ENCODE measurements at places on chromosomes 16 and 17.

- DNase-seq, result no peak
Observed at GRCh38 chr16:58332997-58333700, 38.3 kb upstream of the PRSS54 start.

DNA sequence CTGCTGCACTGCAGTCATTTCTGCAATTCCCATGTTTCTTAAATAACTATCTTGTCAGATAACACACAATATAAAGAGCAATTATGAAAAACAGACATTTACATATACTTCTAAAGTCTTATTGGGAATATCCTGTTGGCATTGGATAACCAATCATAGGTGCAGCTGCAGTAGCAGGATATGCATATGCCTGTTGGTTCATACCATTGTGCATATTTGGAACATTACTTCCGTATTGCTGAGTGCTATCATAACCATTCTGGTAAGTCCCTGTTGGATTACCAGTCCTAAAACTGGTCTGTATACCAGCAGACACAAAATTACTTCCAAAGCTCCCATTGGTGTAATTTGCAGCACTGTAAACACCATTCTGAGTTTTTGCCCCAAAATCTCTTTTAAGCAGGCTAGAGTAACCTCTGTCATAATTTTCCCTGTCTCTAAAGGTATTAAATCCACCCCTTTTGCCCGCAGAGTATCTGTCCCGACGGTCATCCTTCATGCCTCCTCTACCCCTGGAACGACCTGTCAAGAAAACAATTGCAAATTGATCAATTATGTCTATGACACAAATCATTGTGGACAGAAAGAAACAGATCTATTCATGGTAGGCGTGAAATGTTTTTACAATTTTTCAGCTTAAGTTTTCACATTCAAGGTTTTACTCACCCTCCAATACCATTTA lies 3.1 kb upstream of the POLG2 start:
- peak; percentile 41 for DNase-seq

DNA sequence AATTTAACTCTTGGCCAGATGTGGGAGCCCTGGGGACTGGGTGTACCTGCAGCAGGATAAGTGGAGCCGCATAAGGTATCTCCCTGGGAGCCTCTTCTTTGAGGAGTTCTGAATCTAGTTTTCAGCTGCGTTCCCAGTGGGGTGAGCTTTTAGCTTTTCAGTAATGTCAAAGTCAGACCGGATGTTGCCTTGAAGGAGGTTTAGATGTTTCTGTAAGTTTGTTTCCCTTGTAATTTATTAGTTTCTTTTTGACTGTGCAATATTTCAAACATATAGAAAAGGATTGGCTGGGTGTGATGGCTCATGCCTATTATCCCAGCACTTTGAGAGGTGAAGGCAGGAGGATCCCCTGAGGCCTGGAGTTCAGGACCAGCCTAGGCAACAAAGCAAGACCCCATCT lies 98.6 kb upstream of the EEF2KMT start:
- DNase-seq, result no peak

- no peak for DNase-seq
Observed at GRCh38 chr17:46895171-46895570, 27.8 kb upstream of the GOSR2 start.

- DNase-seq, result no peak
Observed at GRCh38 chr16:73432850-73433730, 385.2 kb upstream of the ZFHX3 start.

DNA sequence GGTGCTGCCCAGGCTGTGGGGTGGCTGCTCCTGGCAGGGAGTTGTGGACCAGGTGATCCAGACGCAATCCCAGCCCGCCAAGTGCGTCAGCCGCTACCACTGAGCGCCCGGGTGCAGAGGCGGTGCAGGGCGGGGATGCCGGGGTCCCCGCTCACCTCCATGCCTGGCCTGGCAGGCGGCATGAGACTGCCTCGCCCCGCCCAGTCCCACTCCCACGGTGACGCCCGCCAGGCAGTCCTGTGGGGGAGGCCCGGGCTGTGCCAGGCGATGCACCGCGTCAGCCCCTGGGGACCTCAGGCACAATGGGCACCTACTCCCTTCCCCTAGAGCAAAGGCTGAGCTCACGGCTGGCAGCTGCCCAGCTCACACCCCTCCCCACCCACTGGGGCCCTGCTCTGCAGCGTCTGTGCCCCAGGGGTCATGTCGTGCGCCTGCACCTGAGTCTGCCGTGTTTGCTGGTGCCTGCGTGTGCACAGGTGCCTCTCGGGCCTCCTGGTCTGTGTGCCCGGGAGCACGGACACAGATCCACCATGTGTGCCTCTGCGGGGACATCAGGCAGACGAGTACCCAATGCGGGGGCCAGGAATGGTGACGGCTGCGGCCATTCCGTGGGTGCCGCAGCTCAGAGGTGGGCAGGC lies 5.3 kb downstream of the RPUSD1 start:
- DNase-seq, result no peak

DNA sequence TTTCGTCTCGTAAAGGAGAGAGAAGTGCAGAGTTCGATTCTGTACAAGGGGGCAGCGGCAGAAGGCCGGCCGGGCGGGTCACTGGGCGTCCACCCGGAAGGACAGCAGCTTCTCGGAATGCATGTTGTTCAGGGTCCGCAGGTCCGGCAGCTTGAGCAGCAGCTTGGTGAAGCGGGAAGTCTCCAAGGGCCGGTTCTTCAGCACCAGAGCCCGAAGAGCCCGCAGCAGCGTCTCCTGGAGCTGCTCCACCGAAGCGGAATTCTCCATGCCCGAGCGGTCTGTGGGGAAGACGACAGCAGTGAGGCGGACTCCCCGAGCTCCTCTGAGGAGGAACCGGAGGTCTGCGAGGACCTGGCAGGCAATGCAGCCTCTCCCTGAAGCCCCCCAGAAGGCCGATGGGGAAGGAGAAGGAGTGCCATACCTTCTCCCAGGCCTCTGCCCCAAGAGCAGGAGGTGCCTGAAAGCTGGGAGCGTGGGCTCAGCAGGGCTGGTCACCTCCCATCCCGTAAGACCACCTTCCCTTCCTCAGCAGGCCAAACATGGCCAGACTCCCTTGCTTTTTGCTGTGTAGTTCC lies 7.3 kb downstream of the NR1D1 start:
- no peak for DNase-seq

- peak; percentile 62 for DNase-seq
Observed at GRCh38 chr17:2025622-2026309, 632 bp upstream of the RTN4RL1 start.

DNA sequence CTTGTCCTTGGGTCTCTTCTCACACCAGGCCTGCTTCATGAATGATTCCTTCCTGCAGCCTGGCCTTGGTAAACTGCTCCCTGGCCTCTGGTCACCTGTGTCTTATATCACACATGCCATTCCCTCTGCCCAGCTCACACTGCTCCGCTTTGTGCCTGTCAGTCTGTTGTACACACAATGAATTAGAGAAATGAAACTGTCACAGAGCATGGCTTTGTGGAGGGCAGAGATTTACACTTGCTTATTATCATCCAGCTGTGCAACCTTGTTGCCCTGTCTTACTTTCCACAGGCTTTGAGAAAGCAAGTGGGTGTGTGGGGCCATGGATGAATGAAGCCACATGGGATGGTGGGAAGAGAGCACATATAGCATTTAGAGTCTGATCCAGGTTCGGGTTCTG lies 22.4 kb downstream of the ALDH3A2 start:
- no peak for DNase-seq

DNA sequence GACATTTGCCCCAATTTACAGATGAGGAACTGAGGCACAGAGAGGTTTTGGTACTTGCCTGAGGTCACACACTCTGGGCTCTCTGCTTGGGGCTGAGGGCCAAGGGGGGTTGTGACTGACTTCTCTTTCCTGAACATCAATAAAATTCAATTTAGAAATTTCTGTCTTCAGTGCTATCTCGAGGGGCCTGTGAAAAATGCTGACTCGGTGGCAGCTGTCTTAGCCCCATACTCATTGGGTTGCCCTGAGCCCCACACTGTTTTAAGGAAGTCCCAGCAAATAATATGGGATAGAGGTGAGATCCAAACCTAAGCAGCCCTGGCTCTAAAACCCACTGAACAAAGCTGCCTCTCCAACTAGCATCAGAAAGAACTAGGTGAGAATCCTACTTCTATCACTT lies 7.0 kb upstream of the BRCA1 start:
- no peak for DNase-seq

DNA sequence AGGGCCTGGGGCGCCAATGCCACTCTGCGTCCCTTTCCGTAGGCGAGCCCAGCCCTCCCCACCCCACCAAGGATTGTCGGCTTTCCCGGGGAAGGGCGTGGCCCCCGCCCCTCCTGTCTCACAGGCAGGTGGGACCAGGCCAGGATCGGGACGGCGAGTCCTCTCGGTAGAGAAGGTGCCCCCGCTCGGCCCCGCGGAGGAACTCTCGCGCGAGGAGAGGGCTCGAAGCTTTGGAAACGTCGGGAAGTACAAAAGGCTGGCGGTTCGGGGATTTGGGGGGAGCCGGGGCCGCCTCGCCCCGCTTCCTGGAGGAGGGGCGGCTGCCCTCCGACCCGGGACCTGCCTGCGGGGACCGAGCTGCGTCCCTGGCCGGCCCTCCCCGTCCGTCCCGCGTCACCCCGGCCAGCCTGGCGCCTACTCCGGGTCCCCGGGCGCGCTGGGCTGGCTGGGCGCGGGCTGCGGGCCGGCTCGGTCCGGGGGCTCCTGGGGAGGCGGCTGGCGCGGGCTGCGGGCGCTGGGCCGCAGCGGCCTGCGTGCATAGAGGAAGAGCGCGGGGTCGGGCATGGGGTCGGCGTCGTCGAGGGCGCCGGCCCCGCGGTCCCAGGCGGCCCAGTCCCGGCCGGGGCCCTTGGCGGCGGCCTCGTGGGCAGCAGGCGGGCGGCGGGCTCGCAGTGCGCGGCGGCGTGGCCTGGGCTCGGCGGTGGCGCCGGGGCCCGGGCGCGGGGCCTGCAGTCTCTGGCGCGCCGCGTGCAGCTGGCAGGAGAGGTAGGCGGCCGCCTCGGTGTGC lies 12.6 kb upstream of the CLUH start:
- no peak for DNase-seq

GRCh38 chr16:21060027-21060510 lies 90.6 kb downstream of the DNAH3 start:
- no peak for DNase-seq

DNA sequence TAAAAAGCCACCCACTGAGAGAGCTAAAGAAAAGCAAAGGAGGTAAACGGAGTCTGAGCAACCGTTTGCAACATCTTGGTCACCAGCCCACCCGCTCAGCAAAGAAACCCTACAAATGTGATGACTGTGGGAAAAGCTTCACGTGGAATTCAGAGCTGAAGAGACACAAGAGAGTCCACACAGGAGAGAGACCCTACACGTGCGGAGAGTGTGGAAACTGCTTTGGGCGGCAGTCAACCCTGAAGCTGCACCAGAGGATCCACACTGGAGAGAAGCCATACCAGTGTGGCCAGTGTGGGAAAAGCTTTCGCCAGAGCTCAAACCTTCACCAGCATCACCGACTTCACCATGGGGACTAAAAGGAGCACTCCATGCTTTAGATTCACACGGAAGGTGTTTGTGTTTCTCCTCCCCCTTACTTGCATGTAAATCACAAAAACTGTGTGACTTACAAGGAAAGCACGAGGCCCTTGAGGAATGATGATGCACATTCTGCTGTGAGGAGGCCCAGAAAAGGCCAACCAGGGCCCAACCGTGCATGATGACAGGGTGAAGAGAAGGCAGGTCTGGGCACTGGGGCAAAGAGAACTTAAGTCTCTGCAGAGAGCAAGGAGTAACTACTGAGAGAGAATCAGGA lies 7.7 kb downstream of the ZNF174 start:
- no peak for DNase-seq

DNA sequence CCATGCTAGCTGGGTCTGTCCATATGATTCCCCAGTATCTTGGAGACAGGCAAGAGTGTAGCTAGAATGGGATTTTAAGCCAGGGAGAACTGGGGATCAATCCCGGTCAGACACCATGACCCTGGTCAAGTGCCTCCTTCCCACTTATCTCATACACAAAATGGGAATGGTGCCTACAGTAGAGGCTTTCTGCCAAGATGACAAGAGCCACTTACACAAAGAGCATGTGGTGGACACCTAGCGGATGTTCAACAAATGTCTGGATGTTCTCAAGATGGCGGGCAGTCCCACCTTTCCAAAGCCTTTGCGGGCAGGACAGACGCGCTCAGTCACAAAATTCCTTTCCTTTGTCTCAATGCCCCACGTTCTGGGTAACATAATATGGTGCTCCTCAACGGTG lies 57.3 kb downstream of the MAF start:
- no peak for DNase-seq

- no peak for DNase-seq
Observed at GRCh38 chr16:67391424-67392300, 1.6 kb downstream of the TPPP3 start.

- no peak for DNase-seq
Observed at GRCh38 chr17:47338026-47338425, 14.3 kb downstream of the EFCAB13 start.

- no peak for DNase-seq
Observed at GRCh38 chr16:23949630-23950290, 114.0 kb downstream of the PRKCB start.

- DNase-seq, result peak; percentile 81
Observed at GRCh38 chr17:56185491-56186221, 32.4 kb downstream of the ANKFN1 start.

DNA sequence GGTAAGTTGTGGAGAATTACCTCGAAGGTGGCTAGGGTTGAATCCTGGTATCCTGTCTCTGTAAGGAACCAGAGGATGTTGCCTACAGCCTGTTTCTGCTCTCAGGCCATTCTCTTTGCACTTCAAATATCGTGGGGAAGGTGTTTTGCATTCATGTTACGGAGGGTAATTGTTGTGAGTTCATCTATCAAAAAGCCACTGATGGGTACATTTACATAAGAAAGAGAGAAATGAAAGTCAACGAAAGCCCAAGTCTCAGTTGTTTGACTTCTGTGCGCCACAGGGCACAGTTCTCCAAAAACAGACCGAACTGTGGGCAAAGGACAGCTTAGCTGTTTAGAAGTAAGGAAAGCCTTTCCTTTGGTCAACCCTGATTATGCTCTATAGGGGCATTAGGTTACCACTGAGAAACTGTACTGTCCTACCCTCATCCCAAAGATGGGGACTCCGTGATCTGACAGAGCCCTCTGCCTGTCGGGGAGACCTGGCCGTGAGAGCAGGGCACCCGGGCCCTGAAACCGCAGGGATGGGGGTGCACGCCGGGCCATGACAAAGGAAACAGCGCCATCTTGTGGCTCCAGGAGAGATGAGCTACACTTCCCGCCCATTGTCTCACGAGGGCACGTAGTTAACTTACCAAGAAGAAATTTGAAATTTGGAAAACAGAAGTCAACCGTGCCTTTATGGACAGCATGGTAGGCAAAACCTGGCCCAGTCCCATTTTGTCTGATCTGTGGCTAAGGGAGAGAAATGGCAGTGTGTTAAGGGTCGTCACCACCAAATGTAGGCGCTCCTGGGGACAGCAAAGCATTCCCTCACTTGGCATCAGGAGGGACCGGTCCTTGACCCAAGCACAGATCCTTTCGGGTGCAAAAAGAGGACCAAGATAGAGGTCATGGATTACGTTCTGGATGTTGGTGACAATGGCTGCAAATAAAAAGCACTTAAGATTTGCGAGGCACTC lies 74.5 kb upstream of the DYNLRB2 start:
- DNase-seq, result peak; percentile 38

GRCh38 chr17:50268026-50268425 lies 6.2 kb upstream of the TMEM92 start:
- no peak for DNase-seq

- DNase-seq, result no peak
Observed at GRCh38 chr17:54425671-54426070, 475.0 kb upstream of the TOM1L1 start.
